ENCODE measurements at places on chromosomes 16 and 17.

DNA sequence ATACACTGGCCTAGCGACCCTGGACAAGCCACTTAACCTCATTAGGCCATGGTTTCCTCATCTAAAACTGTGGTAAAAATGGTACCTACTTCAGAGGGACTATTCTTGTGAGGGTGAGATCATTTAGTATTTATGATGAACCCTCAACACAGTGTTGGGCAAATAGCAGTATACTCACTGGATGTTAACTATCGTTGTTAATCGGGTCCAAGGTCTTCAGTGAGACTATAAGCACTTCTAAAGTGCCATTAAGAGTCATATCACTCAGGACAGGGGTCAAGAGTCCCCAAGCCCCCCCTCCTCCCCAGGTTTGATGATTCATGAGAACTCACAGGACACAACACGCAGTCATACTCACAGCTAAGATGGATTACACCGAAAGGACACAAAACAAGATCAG is 11.0 kb downstream of the TK2 start:
- DNase-seq: no peak

GRCh38 chr16:75378616-75379015 is 54.7 kb downstream of the CFDP1 start:
- DNase-seq: no peak

GRCh38 chr17:59783221-59784047 is 76.0 kb downstream of the VMP1 start:
- DNase-seq: no peak

GRCh38 chr16:27400751-27401620 is 988 bp upstream of the IL21R start:
- no peak for DNase-seq

- no peak for DNase-seq
Measured at GRCh38 chr16:49600536-49600935, 226.9 kb downstream of the C16orf78 start.

GRCh38 chr16:85387731-85388295 is 225.3 kb upstream of the GSE1 start:
- DNase-seq: no peak

GRCh38 chr17:71477356-71477755 is 643.5 kb upstream of the SOX9 start:
- DNase-seq: no peak

GRCh38 chr16:1871974-1872635 is at the start of gene MEIOB:
MEIOB (minus strand) TSS chr16:1872164; CDS start chr16:1868175, 3,989 bp downstream.
- peak; percentile 93 for DNase-seq

- peak; percentile 24 for DNase-seq
Measured at GRCh38 chr16:67873435-67874370, 851 bp downstream of the EDC4 start.

DNA sequence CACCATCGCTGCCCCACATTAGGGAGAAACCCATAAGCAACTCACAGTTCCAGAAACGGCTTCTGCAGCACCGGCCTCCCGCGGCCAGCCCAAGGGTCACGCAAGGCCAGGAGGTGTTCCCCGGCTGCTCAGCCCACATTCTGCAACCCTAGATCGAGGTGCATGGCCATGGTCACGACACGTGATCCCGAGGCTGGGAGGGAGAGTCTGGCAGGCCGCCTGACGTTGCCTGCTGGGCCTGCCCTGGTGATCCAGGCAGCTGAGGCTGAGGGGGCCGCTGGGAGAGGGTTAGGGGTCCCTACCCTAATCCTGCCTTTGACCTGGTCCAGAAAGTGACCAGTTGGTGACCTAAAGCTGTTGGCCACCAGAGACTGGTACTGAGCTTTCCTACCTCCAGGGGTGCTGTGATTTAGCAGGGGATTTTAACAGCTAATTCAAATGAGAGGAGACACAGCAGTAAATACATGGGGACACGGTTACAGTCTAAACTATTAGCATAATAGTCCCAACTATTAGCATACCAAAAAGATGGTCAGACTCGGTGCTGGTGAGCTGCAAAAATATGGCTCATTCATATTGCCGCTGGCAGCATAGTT is 97.4 kb upstream of the CIBAR2 start:
- DNase-seq: no peak

- DNase-seq: no peak
Measured at GRCh38 chr16:69905171-69905555, 46.0 kb upstream of the CLEC18A start.

- no peak for DNase-seq
Measured at GRCh38 chr16:16100631-16101030, 122.7 kb downstream of the ABCC6 start.

- DNase-seq: no peak
Measured at GRCh38 chr16:89956505-89957215, 8.1 kb downstream of the DEF8 start.

DNA sequence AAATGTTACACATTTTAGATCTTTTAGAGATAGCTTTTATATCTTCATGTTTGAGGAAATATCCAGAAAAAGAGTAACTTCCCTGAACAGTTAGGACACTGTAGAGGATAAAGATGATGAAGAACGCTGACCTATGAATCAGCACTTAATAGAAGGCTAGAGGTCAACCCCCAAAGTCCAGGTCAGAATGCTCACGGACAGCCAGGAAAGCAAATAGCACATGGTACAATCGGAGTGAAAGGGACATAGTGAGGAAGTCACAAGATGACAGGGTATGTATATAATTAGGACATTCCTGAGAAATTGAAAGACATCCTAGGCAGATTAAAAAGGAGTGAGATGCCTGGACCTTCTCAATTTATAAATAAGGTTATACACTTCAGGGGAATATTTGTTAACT is 55.1 kb upstream of the CNTNAP4 start:
- peak; percentile 42 for DNase-seq

DNA sequence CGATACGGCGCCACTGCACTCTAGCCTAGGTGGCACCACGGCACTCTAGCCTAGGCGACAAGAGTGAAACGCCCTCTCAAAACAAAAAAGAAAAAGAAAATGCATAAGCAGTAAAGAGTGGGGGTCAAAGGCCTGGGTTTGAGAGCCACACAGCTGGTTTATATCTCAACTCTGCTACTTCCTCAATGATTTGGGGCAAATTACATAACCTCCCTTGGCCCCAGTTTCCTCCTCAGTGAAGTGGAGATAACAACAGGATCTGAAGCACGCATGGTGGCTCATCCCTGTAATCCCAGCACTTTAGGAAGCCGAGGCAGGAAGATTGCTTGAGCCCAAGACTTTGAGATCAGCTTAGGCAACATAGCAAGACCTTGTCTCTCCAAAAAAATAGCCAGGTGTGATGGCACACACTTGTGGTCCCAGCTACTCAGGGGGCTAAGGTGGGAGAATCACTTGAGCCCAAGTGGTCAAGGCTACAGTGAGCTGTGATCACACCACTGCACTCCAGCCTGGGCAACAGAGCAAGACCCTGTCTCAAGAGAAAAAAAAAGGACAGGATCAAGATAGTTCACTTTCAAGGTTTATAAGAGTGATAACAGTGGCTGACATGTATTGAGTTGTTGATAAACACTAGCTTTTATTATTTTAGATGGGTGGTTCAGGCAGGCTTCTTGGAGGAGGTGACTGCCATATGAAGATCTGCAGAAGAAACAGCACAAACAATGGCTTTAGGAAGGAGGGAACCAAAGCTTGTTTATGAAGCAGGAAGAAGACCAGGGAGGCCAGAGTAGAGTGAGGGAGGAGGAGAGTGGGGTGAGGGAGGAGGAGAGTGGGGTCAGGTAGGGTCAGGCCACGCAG is 8.5 kb upstream of the COG1 start:
- no peak for DNase-seq

Data from NCI-H146 (cell line).